ENCODE measurements at places on chromosomes 3 and 15.

- DNase-seq: no peak
Measured at GRCh38 chr15:82532991-82533481, 7.2 kb downstream of the RPS17 start.

GRCh38 chr15:90493647-90494046, 36.1 kb upstream of the CRTC3 start:
- DNase-seq: no peak

- DNase-seq: no peak
Measured at GRCh38 chr15:64774629-64775493, 528 bp downstream of the RBPMS2 start.

GRCh38 chr3:88979760-88980159, 127.7 kb upstream of the EPHA3 start:
- DNase-seq: no peak

DNA sequence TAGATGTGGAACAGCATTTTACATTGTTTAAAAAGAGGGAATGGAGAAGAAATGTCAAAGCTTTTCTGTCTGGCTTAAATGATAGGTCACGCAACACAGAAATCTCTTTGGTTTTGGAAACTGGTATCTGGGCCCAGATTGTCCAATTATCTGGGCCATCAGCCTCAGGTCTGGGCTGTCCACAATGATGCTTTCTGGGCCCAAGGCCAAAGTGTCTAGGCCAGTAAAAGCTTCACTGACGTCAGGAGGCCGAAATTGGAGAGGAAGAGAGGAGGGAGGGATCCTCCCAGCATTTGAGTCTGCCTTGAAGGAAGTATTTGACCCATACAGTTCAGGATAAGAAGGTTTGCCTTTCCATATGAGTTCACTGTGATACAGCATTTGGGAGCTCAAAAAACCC, 60.7 kb upstream of the ALDH1A3 start:
- no peak for DNase-seq

- no peak for DNase-seq
Measured at GRCh38 chr3:30269751-30270445, 336.5 kb upstream of the TGFBR2 start.

GRCh38 chr3:59442046-59442445, 392.2 kb upstream of the CFAP20DC start:
- DNase-seq: no peak

- no peak for DNase-seq
Measured at GRCh38 chr3:52401021-52401420, 43.9 kb downstream of the SEMA3G start.

DNA sequence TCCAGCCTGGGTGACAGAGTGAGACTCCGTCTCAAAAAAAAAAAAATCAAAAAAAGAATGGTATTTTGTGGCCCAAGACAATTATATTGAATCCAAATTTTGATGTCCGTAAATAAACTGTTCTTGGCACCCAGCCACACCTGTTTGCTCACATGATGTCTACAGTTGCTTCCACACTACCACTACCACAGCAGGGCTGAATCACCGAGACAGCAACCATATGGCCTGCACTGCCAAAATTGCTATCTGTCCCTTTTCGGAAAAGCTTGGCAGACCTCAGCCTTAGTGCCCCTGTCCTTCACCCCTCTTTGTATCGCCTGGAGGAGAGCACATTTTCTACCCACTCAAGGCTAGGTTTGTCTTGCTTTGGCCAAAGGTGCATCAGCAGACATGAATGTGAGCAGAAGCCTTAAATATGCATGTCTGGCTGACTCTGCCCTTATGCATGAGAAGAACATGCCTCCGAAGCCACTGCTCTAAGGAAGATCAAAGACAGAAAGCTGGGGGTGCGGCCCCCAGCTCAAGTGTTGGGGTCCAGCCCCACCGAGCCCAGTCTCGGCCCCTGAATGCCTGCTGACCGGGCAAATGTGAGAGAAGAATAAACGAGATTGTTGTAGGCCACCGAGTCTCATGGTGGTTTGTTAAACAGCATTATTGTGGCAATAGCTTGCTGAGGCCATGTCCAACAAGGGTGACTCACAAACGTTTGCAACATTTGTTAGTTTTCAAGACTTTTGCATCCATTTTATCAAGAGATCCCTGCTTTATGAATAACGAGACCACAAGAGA, 108.1 kb downstream of the TPRA1 start:
- DNase-seq: no peak

- no peak for DNase-seq
Measured at GRCh38 chr3:188197388-188197847, 43.5 kb downstream of the LPP start.

DNA sequence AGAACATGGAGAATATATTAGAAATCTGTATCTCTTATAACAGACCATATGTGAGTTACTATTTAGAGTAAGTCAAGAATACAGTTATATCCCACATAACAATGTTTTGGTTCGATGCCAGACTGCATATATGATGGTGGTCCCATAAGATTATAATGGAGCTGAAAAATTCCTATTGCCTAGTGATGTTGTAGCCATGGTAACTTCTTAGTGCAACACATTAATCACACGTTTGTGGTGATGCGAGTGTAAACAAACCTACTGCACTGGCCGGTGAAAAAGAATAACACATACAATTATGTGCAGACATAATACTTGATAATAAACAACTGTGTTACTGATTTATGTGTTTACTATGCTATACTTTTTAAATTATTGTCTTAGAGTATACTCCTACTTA, 69.8 kb upstream of the MNS1 start:
- DNase-seq: no peak

- DNase-seq: no peak
Measured at GRCh38 chr3:154144825-154145465, 23.8 kb downstream of the ARHGEF26 start.

DNA sequence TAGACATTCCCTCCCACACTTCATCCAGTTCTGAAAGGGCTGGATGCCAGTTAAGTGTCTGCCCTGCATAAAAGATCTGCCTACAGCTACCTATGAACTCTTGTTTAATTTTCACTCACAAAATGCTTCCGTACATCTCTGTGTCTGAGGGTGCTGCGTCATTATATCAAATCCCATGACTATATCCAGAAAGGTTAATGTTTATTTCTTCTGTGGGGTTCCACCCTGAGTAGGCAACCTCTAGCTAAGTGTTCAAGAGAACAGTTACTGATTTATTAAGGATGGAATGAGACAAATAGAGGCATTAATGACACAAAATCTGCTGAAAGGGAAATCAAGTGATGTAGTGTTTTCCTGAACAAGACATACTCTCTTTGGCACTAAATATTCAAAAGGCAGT, 220.2 kb downstream of the MTHFS start:
- no peak for DNase-seq

DNA sequence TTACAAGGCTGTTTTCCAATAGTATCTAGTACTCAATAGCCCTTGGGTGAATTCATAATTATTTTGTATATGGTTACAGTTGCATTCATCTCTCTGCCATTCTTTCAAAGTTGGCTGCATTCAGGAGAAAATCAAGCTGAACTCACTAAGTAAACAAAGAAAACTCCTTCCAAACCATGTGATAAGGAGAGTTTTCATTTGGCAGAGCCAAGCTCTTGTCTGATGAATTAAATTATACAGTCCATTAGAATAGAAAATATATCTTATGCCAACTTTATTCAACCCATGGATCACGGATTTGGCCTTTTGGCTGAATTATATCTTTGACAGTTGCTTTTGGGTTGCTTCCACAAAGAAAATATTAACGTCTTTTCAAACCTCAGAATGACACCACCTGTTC, 272.3 kb upstream of the ROBO1 start:
- DNase-seq: no peak

DNA sequence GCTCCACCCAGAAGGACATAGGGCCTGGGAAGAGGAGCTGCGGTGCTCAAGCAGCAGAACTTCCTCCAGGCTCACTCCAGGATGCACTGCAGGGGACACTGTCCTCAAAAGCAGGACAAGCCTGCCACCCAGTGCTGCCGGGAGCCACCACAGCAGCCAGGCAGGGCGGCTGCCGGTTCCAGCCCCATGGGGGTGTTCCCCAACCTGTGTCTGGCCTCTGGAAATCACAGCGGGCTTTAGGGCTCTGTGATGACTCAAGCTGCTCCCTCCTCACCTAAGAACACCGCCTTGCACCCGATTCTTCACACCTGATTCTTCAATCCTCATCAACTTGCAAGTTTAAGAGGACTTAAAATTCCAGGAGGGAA, 71.9 kb upstream of the SLC6A11 start:
- no peak for DNase-seq

DNA sequence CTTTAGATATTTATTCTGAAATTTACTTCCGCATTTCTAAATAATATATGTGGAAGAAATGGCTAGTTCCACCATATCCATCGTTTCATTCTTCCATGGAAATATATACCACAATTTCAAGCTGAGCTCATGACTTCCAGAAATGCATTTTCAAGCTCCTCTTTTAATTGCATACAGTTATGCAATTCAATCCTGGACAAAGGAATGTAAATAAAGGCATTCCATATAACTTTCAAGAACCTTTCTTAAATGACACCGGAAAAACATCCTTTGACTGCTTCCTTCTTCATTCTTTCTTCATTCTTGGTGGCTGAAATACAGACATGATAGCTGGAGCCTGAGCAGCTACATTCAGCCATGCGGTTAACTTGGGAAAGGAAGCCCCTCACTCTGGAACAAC, 185.2 kb upstream of the GADL1 start:
- no peak for DNase-seq

DNA sequence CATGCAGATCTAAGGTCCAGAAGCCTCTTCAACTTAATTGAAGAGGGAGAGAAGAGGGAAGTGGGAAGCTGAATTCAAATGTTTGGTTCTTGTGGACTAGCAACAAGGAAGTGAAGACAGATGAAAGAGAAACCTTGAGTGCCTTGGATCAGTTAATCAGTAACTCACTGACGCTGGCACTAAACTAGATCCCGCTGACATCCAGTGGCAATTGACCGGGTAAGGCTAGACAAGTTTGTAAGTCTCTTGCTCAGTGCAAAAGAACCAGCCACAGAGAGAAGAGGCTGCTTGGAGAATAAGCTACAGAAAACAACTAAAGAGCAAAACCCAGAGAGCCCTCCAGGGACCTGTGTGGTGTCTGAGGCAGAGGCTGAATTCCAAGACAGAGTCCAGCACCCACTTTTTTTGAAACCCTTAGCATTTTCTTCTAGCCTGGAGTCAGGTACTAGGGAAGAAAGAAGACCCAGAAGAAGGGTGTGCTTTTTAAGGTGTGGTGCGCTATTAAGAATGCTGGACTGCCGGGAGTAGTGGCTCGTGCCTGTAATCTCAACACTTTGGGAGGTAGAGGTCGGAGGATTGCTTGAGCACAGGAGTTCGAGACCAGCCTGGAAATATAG, 6.9 kb downstream of the PLCH1 start:
- no peak for DNase-seq

DNA sequence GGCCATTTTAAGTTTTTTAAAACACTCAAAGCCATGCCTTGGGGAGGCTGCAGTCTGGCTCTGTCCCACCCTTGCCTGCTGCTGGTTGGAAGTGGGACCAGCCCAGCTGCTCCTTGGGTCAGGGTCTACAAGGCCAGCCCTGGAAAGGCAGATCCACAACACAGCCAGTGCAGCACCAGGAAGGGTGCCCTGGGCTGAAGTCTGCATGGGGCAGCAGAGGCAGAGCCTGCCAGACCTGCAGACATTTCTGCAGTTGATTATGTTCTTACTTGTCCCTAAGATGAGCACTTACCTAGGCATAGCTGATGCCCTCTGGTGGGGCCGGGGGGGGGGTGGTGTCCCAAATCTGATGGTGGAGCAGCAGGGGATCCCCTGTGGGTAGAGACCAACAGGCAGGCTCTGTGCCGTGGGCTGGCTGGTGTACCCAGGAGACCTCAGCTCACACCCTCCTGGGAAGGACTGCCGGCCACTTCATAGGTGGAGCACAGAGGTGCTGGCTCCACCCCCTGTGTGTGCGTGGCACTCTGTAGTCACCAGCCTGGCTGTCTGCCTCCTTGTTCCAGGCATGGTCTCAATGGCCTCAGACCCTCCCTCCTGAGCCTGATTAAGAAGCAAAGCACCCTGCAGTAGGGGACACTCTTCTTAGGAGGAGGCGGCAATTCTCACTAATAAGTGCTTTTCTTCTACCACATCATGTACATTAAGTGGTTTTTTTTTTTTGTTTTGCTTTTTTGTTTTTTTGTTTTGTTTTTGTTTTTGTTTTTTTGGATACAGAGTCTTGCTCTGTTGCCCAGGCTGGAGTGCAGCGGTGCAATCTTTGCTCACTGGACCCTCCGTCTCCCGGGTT, 97.4 kb upstream of the KLF13 start:
- no peak for DNase-seq

DNA sequence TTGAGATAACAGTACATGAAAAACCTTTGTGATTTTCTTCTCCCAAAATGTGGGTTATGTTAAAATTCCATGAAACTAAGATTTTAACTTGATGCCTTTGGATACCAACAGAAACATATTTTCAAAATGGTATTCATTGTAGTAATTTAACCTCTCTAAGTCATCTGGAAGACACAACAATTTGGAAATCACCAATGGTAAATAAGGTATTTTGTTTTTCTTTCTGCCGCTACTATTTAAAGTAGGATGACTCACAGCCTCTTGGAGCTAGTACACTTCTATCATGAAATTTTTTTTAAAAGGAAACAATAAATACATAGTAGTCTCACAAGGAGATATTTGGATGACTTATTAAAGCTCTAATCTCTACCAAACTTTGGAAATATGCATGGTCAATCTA, 291.6 kb upstream of the VEPH1 start:
- DNase-seq: no peak

DNA sequence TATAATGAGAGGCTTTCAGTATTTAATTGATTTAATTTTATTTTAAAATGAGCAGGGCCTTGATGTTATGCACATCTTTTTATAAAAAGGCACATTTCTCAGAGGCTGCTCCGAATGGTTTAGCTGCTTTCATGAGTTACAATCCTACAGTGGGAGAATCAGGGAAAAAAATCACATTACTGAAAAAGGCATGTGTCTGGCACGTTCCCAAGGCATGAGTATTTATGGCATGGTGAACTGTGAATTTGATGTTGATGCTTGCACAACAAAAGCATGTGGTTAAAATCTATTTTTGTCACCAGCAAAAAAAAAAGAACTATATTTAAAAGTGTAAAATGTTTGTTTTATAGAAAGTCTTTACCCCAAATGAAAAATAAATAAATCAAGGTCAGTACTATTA, 485.2 kb upstream of the ROBO2 start:
- DNase-seq: no peak

DNA sequence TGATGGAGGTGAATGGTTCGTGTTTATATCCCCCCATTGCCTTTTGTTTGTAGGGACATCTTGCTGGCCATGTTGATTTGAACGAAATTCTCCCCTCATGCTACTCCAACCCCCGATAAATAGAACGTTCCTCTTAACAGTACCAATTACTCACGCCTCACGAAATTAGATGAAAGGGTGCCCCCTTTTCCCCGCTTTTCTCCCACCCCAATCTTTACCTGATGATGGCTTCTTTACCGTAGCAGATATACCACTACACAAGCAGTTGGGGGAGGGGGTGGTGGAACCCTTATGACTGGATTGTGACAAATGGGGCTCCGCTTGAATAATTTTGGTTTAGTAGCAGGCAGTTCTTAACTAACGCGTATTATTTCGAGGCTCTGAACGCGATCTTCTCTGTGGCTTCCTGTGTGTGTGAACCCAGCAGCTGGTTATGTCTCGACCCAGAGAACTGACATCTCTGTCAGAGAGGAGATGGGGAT, 1.1 kb downstream of the PIAS1 start:
- DNase-seq: peak; percentile 80

- DNase-seq: no peak
Measured at GRCh38 chr3:48222616-48223513, at the start of gene CAMP. Gene CAMP, plus strand, starts transcription at chr3:48223495. Its CDS starts 17 bp downstream, at chr3:48223512.

Measured in stimulated activated CD4-positive, alpha-beta T cell treated with anti-CD3 and anti-CD28 coated beads, Interleukin-4, amount 100 ng/mL, for 24 hours (primary cell).